Activated CD4-positive, alpha-beta T cell treated with anti-CD3 and anti-CD28 coated beads for 36 hours (primary cell): ENCODE measurements at places on chromosomes 7 and 10.
A peak's percentile ranks its signal among the peaks of the same experiment; 100 is the strongest.

DNA sequence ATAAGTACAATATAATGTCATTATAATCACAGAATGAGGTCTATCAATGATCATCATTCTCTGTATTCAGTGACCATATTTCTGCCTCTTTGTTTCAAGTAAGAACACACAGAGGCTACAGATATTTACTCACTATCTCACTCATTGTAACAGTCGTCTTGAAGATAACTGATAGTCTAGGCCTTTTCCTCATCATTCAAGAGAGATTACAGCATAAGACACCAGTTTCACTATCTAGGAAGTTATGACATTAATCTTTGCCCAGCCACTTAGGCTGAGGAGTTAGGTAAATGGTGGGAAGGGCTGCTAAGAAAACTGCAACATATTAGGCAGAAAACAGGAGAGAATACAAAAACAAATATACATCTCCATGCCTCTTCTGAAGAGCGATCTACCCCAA is 125.3 kb downstream of the CHCHD3 start:
- no peak for DNase-seq

DNA sequence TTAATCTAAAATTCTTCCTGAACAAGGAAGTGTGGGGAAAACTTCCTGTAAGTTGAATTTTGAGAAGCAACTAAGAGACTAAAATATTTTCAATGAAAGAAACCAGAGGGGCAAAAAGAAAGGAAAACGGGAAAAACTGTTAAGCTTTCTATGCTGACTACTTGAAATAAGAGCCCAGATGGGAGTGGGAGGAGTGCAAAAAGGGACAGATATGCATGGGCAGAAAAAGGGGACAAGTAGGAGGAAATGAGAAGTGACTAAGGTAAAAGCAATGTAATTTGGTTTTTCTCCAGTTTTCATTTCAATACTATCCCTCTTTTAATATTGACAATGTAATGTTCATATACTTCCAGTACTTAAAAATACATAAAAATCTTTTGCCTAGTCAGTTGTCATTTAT is 11.1 kb downstream of the OGA start:
- no peak for DNase-seq

- no peak for DNase-seq
Observed at GRCh38 chr10:22834471-22834870, 93.4 kb upstream of the ARMC3 start.

- no peak for DNase-seq
Observed at GRCh38 chr10:77163670-77164348, 473.8 kb downstream of the KCNMA1 start.

DNA sequence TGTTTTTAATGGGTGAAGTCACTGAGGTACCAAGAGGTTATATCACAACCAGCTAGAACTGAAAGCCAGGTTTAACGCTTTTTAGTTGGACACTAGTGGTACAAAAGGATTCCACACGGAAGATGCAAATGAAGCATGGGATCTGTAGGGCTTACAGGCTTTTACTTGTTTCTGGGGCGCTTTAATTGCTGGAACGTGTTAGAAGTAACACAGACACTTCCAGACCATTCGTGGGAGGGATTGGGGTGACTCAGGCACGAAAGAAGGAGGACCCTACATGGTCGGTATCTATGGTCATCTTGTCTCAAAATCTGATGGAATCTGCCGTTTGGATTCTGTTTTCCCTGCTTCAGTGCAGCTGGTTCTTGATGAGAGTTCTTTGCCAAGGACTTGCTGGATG is 1.0 kb downstream of the YKT6 start:
- DNase-seq, result no peak

GRCh38 chr10:35316218-35316967 is 19.9 kb upstream of the CCNY start:
- DNase-seq, result no peak

DNA sequence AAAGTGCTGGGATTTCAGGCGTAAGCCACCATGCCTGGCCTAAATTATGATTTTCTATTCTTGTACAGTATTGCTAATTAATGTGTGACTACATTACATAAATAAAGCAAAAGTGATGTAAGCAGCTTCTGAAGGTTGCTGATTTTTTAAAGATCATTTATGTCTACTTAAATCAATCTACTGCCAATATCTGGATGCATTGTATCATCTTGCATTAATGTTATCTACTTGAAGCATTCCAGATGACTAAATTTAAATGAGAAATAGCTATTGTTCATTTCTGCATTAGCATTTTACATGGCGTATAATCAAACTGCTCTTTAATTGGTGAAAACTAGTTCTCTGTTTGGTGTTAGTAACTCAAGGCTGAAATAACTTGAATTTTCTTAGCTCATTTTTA is 37.1 kb upstream of the HIBADH start:
- no peak for DNase-seq

DNA sequence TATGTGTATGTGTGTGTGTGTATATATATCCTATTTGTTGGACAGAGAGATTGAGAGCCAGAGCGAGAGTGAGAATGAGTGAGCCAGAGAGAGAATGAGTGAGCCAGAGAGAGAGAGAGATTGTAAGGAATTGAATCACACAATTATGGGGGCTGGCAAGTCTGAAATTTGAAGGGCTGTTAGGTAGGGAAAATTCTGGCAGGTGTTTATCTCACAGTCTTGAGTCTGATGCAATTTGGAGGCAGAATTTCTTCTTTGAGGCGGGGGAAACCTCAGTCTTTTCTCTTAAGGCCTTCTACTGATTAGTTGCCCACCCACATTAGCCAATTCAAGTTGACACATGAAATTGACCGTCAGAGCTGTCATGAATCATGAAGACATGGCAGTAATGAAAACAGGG is 41.0 kb upstream of the WASL start:
- DNase-seq, result no peak

DNA sequence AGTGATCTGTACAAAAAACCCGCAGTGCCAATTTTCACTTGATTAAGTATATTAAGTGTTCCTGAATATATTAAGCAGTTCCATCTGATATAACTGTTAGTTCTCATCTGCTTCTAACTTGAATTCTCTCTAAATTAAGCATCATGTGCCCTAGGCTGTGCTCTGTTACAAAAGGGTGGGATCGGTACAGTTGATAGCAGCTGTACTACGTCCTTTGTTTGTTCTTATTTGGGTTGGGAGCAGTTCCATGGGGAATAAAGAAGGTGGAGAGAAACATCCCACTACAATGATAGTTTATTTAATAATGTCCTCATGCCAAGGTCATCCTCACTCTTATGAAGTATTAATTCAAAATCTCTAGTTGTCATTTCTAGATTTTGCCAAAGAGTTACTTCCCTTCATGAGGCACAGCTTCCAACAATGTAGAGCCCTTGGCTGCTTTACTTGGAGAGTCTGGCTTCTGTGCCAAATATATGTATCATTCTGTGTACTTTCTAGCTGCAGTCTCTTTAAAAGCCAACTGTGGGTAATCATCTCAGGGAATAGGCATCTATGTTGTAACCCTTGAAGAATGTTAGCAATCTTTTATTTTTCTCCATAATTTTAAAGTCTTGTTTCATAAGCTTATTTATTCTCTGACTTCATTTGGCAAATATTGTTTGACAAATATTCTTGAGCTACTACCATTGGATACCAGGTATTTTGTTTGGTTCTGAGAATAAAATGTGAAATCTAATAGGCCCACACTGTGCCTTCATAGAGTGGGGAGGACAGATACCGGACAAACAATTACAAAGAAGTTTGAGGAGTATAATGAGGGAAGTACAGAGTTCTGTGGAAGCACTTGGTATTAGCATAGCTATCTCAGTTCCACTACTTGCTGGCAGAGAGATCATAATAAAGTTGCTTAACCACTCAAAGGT is 22.4 kb upstream of the AHR start:
- no peak for DNase-seq

GRCh38 chr7:115478426-115478825 is 552.1 kb downstream of the TFEC start:
- DNase-seq, result no peak

DNA sequence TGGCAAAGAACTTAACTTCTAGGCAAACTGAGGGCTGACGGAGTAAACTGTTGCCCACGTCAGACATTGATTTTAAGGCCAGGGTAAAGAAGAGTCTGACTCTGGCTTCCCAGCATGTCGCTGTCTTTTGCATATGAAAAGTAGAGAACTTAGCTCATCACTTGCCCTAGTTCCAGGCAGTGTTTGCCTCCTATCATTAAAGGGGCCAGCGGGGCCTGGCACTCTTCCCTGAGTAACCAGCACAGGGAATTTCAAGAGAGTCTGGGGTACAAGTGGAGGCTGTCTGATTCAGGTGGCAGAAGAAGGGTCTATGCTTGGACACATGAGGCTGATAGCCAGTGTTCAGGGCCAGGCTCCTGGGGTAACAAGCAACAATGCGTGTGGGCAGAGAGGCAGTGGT is 4.8 kb downstream of the DENND2A start:
- no peak for DNase-seq

DNA sequence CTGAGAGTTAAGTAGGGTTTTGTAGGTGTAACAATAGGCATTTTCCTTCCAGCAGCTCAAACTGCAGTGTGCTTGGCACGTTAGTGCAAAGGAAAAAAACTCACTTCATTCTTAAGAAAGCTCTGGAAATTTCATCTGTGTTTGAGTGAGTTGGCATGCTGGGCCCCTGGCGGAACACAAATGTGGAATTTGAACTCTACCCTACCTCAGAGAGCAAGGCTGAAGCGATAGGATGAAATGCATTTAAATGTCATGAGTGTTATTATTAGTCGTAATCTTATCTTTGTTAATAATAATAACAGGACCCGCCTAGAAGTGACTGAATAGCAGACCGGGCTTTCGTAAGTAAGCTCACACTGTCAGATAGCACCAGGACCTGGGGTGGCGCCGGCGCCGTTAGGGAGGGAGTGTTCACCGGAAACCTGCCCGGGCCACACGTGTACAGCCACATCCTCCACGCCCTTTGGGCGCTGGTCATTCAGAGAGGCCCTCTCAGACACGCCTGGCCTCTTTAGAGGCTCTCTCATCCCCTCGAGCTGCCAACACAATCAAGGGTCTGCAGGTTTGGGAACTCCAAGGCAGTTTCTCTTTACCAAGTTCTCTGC is 63.5 kb downstream of the GRK5 start:
- DNase-seq, result peak; percentile 78

DNA sequence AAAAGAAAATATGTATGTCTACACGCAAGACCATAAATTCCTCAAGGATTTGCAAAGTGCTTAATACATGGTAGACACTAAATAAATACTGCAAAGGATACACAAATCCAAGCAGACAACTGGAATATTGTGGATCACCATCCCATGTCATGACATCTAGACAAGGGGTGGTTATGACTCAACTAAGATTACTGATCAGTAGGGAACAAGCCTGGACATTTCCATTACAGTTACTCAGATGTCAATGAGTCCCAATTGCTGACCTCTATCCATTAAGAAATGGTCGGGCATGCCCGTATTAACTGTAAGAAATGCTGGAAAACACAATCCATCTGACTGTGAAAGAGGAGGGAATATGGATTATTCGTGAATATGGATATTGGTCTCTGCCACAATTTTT is 27.6 kb upstream of the RUFY2 start:
- DNase-seq, result no peak

DNA sequence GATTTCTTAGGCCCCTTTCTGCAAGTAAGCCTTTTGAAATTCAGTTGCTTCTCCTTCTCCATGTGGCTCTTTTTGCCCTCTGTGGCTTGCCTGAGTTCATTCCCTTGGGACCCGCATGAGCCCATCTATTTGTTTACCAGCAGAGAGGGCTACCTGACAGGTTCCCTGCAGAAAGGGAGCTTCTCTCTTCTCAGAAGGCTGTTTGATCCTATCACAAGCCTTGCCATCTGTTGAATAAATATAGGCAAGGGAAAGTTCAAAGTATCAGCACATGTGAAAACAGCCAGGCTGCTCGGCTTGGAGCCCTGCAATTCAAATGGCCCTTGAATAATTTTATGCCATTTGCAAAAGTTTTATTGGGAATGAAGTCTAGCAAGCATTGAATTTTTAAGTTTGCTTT is 720.2 kb upstream of the FZD8 start:
- DNase-seq, result no peak
